ENCODE measurements at places on chromosomes 11 and 22.

GRCh38 chr11:124762624-124763155 lies 600 bp upstream of the ESAM start:
- DNase-seq, result no peak

GRCh38 chr11:3095712-3096361 lies 38.6 kb upstream of the CARS1 start:
- DNase-seq, result no peak

DNA sequence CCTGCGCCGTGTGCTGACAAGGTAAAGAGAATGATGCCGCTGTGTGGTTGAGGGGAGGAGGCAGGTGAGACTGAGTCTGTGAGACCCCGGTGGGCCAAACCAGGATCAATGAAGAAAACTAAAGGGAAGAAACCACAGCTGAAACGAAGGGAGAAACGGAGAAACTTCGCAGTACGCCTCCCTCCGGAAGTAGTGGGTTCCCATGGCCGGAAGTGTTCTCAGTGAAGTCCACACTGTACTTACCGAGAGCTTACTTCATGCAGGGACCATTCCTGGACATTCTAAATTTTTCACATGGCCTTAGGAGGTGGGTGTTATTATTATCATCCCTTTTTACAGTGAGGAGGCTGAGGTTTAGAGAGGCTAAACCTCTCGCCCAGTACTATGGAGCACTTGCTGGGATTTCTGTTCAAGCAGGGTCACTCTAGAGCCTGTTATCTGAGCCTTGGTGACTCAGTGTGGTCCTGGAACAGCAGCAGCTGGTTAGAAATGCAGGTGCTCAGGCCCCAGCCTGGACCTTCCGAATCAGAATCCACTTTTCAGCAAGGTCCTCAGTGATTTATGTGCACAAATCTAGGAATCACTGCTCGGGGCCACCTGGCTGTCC lies 17.9 kb downstream of the CD5 start:
- no peak for DNase-seq

DNA sequence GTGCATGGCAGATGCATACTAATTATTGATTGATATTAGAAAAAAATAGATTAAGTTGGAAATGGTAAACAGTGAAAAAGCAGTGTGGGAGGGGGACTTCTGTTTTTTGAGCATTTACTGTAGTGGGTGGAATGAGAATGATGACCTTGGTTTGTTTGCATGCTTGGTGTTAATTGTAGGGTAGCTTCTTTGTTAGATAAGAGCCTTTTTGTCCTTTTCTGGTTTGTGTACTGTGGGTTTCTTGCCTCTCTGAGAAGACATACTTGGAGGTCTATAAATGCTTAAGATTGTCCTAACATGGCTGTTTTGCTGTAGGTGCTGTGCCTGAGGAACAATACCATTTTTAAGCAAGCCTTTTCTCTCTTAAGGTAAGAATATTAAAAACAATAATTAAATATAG lies 17.0 kb downstream of the MRPL48 start:
- no peak for DNase-seq

- no peak for DNase-seq
Observed at GRCh38 chr11:3907590-3907989, 52.1 kb downstream of the STIM1 start.

Measured in effector memory CD4-positive, alpha-beta T cell (primary cell).